Body of pancreas (tissue), 4 donors: ENCODE measurements at places on chromosomes 3 and 15. TPM values are rescaled to one million over a fixed set of nuclear protein-coding genes. Genes with fewer than 3 reads are reported as not detected.

GRCh38 chr15:99131441-99132023, 26.7 kb downstream of the SYNM start:
- no peak overlapping the region for H3K4me3 ChIP-seq
- DNase-seq: no peak
- H3K4me1 ChIP-seq: no peaks in the 10 kb centered on the region
- peaks cover 3% of the 10 kb centered on the region for H3K36me3 ChIP-seq
- H3K27ac ChIP-seq: no peak overlapping the region

Gene ITIH1
- 4.4 TPM for total RNA-seq

Gene NRG4
- 20.5 TPM for total RNA-seq

Gene SLC2A2
- 8.2 TPM for total RNA-seq

Gene EOMES
- total RNA-seq: not detected

Gene SLC24A5
- total RNA-seq: not detected
